Breast epithelium (tissue), 4 donors: ENCODE measurements at places on chromosomes 12 and 14.
A peak's percentile ranks its signal among the peaks of the same experiment; 100 is the strongest.

DNA sequence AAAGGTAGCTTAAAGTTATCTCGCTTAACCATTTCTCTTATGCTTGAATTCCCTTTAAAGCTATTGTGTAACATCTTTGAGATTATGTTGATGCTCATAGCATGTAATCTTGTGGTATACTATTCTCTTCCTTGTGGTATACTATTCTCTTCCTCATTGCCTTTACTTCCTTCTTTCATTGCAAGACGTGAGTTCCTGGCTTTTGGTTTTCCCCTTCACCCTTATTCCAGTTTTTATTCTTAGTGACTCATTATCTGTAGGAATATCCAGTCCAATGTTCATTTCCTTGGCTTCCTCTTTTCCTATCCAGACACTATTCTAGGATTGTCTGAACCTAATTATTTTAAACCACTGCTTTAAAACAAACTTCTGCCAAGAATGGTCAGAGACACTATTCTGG is 564.0 kb downstream of the CCER1 start:
- DNase-seq = no peak

GRCh38 chr12:58809064-58809607 is 111.2 kb downstream of the LRIG3 start:
- DNase-seq = no peak

DNA sequence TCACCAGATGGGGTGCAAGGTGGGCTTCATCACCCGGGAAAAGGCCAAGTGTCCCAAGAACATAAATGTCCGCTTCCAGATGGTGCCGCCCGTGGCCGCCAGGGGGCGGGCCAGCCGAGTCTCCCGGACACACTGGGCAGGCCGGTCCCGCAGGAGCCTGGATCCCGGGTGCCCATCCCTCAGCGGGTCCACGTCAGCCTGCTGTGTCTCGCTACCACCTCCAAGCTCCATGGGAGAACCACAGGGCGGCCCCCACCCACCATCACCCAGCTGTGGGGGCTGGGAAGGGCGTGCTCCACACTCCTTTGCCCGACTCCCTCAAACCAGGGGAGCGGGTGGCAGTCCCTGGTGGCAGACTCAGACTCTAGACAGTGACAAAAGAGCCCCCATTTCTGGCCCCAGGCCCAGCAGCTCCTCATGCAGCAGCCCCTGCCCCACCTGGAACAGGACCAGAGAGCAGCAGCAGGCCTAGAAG is 22.0 kb upstream of the NUDT14 start:
- DNase-seq = peak; percentile 86

GRCh38 chr14:93319958-93320357 is 12.9 kb downstream of the BTBD7 start:
- DNase-seq = no peak

GRCh38 chr14:77206261-77206824 is 24.7 kb downstream of the TMEM63C start:
- DNase-seq = no peak

DNA sequence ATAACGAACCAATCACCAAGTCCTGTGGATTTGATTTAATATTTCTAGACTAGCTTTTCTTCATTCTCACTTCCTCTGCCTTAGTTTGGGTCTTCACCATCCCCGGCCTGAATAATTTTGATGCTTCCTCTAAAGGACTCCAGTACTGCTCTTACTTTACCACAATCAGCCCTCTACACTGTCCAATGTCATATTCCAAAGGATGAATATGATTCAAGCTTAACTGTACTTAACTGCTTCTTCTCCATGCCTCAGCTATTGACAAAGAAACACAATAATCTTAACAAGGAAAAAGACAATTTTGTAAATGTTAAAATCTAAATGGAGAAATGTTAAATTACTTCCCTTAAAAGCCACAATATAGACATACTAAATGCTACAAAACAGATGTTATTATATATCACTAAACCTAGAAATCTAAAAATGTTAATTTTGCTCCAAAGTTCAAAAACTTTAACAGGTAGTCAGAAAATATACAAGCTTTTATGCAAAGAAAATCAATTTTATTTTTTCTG is 70.2 kb downstream of the STXBP6 start:
- DNase-seq = no peak

DNA sequence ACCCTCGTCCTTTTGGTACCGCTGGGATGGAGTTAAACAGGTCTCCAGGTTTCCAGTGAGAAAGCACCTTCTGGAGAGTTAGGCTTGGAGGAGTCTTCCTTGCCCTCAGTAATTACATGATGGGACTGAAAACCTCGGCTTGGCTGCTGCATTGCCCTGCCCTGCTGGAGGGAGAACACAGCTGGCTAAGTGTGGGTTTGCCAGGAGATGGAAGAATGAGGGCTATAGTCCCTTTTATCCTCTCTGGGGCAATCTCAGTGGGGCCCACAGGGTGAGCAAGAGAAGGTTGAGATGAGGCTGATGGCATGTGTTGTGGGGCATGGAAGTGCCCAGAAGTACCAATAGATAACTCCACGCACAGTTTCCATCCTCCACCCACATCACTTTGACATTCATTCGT is 23.2 kb upstream of the MEG3 start:
- no peak for DNase-seq

DNA sequence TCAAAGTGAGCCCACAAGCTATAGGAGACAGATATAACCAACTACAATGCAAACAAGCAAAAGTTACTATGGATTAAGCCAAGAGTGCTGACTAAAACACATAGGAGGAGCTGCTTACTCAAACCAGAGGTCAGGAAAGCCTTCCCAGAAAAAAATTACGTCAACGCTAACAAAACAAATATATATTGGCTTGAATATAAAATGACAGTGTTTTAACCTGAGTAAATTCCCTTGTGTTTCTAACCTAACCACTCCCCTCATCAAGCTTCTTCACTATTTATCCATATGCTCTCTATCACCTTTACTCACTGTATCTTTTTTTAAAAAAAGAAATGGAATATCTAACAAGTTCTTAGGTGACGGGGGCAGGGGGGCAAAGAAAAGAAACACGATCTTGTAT is 115.9 kb downstream of the MED13L start:
- no peak for DNase-seq

DNA sequence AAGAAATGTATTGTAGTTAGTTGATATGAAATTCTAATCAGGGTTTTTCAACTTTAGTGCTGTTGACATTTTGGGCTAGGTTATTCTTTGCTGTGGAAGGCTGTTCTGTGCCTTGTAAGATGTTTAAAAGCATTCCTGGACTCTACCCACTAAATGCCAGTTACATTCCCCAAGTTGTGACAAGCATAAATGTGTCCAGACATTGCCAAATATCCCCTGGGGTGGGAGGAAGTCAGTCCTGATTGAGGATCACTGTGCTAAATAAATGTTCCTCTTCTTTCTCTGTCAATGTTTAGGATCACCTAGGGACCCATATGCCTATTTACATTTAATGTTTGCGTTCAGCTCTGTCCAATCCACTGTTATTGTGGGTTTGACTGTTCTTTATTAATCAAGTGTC is 268.3 kb downstream of the TMTC2 start:
- no peak for DNase-seq

GRCh38 chr14:72736308-72736707 is 157.6 kb downstream of the DPF3 start:
- DNase-seq = no peak
